ENCODE measurements at places on chromosomes 4 and X.

DNA sequence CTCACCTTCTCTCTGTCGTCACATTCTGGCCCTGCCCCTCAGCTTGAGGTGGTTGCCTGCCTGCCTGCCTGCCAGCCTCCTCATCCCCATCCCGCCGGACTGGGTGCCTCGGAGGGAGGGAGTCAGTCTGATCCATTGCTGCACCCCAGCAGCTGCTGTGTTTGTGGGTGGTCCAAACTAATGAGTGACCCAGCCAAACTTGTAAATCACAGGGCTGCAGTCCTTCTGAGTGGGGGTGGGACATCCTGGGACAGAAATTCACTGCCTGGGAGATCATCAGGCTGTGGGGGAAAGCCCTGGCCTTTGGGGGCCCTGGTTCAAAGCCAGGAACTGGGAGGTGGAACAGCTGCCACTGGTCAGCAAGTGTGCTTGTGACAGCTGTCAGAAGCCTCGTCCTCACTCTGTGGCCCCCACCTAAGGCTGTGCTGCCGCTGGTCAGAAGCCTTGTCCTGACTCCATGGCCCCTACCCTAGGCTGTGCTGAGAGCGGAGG lies 5.6 kb downstream of the GPR78 start:
- no peak for DNase-seq

DNA sequence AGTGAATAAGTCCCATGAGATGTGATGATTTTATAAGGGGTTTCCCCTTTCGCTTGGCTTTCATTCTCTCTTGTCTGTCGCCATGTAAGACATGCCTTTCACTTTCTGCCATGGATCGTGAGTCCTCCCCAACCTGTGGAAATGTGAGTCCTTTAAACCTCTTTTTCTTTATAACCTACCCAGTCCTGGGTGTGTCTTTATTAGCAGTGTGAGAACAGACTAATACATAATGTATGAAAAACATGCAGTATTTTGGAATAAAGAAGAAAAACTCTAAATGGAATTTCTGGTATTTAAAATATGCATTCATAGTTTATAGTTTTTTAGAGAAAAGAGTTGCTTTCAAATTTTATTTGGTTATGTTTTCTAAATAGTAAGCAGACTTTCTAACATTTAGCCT lies 360.7 kb downstream of the PCDH7 start:
- DNase-seq = no peak

DNA sequence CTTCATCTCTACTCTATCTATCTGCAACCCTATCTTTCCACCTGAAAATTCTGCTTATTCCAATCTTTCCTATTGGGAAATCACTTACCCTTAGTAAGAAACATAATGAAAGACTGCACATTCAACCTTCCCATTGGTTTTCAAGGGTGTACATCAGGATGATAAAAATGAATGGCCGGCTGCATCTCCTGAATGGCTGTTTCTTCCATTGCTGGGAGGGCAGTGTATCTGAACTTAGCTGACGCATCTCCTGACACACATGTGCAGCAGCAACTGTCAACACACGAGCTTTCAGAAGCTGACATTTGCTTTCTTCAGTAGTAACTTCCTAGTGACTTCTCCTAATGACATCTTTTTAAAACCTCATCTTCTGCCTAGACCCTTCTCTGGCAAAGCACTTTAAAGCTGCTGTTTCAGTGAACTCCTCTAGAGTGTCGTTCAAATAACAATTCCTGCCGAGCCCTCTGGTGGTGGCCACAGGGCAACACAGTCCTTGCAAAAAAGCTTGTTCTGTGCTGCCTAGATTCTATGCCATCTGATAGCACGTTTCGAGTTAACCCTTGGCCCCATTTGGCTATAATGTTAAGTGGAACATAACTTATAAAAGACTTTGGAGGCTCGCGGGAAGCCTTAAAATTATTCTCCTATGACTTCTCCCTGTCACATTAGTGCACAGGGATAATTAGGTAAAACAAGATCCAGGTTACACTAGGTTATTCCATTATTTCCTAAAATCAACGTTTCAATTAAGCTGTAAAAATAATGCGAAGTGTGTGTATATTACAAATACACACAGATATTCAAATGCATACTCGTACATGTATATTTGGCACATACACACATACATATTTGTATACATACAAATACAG lies 2340.7 kb downstream of the PCDH7 start:
- no peak for DNase-seq

DNA sequence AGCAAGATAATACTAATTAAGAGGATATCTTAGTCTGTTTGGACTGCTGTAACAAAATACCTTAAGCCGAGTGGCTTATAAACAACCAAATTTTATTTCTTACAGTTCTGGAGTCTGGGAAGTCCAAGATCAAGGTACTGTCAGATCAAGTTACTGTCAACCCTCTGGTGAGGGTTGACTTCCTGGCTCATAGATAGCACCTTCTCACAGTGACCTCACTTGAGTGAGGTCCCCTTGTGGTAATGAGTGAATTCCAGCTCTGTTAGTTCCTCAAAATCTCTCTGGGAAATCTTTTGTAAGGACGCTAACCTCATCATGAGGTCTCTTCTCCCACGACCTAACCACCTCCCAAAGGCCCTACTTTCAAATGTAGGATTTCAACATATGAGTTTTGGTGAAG lies 36.9 kb upstream of the ADGRA3 start:
- no peak for DNase-seq

GRCh38 chr4:118741301-118741855 lies 56.2 kb downstream of the METTL14 start:
- DNase-seq = no peak

DNA sequence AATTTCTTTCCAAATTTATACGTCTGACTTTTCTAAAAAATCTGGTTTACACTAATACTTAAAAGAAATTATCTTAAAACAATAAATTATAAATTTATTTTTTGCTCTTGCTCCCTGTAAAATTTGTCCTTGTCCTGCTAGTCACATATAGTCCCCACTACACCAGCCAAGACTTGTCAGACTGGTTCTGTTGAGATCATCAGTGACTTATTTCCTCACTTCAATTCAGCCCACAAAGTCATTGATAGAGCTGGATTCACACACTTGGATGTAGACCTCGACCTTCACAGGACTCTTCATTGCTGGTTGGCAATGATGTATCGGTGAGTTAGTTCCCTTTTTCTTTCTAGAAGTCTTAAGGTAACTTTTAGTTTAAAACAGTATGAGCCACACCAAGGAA lies at the start of gene TMPRSS11E:
Gene TMPRSS11E (plus strand): TSS at position 263 of the 400 bp plus-strand sequence. CDS start 50 bp downstream, at position 313.
- no peak for DNase-seq

- DNase-seq = no peak
Observed at GRCh38 chr4:105148776-105149175, 2.1 kb downstream of the TET2 start.

GRCh38 chrX:148043271-148043855 lies 62.2 kb downstream of the FMR1NB start:
- DNase-seq = no peak

DNA sequence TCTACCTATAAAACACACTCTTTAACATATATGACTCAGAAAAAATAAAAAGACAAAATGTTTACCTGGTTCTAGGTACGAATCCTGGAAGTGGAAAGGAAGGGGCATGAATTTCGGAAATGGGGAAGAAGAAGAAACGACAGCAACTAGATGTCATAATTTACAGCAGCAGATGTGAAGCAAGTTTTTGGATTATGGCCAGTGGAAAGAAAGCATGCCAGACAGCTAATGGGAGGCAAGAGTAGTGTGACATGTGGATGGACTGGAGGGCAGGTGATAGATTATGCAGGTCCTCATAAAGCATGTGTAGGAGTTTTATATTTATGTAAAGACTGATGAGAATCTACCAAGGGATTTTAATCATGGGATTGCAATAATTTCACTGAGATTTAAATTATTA lies 279.0 kb upstream of the TACR3 start:
- DNase-seq = no peak

DNA sequence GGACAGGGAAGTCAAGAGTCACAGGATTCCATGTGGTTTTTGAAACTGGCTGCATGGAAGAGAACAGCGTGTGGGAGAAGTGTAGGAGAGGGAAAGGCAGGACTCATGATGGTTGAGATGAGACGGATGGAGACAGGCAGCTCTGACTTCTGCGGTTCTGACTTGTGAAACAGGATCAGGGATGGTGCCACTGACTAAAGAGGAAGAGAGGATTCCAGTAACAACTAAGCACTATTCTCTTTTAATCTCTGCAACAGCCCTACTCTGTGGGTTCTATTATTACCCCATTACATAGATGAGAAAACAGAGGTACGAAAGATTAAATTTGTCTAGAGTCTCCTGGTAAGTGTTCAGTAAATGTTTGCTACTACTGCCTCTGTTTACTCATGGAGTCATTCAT lies 156.3 kb downstream of the CBR4 start:
- no peak for DNase-seq

DNA sequence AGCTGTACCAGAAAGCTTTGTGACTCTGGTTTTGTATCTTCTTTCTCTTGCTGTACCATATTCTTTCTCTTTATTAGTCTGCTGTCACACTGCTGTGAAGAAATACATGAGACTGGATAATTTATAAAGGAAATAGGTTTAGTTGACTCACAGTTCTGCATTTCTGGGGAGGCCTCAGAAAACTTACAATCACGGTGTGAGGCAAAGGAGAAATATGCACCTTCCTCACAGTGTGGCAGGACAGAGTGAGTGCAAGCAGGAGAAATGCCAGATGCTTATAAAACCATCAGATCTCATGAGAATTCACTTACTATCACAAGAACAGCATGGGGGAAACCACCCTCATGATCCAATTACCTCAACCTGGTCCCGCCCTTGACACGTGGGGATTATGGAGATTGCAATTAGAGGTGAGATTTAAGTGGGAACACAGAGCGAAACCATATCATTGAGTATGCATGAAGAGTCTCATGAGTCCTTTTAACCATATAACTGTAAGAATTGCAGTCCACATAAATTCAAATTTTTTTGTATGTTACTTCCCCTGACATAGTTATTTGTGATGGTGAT lies 67.4 kb upstream of the INPP4B start:
- DNase-seq = no peak
